Right atrium auricular region (tissue), 2 donors: ENCODE measurements at places on chromosomes 16 and 17. TPM values are rescaled to one million over a fixed set of nuclear protein-coding genes. Genes with fewer than 3 reads are reported as not detected.

DNA sequence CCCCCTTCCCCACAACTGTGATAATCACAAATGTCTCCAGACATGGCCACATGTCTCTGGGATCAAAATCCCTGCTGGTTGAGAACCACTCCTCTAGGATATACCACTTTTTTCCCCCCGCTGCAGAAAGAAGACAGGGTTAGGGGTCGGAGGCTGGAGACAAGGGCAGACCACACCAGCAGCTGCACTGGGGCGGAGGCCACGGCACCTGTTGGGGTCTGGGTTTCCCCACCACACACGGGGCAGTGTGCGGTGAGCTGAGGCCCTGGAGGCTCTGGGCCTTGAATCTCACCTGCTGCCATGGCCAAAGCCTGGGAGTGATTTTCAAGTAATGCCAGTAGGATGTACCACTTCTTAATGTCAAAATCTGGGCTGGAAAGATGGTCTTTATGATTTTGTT lies 320.5 kb downstream of the SNX29 start:
- H3K27me3 ChIP-seq, result no peaks in the 10 kb centered on the region
- DNase-seq, result no peak
- no peak overlapping the region for H3K4me3 ChIP-seq
- no peaks in the 10 kb centered on the region for H3K4me1 ChIP-seq
- no peaks in the 10 kb centered on the region for H3K36me3 ChIP-seq
- H3K27ac ChIP-seq, result no peak overlapping the region

- no peak overlapping the region for H3K27ac ChIP-seq
- H3K27me3 ChIP-seq, result no peaks in the 10 kb centered on the region
- no peak for DNase-seq
- H3K4me1 ChIP-seq, result no peaks in the 10 kb centered on the region
- H3K36me3 ChIP-seq, result no peaks in the 10 kb centered on the region
Observed at GRCh38 chr17:9845306-9845705, 19.6 kb downstream of the GLP2R start.

GRCh38 chr16:49463529-49463928 lies 89.9 kb downstream of the C16orf78 start:
- no peak overlapping the region for H3K27ac ChIP-seq
- peak; percentile 2 for DNase-seq
- H3K4me3 ChIP-seq, result no peak overlapping the region
- H3K36me3 ChIP-seq, result no peaks in the 10 kb centered on the region
- no peaks in the 10 kb centered on the region for H3K27me3 ChIP-seq

DNA sequence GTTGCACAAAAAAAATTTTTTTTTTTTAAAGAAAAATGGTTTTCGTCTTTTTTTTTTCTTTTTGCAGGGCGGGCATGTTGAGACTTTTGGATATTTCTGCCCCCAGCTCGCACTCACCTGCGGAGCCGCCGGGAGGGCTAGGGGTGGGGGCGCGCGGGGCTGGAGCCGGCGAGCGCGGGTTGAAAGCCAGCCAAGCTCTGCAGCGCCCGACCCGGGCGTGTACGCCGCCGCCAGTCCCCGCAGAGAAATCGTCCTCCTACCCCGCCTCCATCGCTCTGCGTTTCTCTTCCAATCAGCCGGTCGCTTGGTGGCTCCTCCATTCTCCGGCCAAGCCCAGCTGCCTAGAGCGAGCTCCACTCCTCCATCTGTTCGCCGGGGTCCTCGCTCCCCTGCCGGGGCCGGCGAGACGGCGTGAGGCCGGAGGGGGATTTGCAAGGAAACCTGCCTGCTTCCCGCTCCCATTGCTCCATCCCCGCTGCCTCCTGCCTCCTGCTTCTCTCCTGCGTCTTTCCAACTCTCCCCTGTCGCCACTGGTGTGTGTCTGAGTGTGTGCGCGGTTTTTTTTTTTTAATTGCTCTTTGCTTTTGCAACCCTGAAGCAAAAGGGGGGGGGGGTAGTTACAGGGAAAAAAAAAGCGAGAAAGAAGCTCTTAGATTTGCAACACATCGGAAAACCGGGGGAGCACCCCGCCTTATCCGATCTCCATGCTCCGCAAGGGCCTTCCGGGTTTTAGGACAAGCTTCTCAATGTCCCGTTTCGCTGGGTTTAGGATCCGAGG lies 1.8 kb upstream of the UBTF start:
- peak overlapping the region; percentile 98 for H3K27ac ChIP-seq
- H3K27me3 ChIP-seq, result no peaks in the 10 kb centered on the region
- DNase-seq, result no peak
- peak overlapping the region; percentile 91 for H3K4me3 ChIP-seq
- peaks cover 3% of the 10 kb centered on the region for H3K4me1 ChIP-seq
- peaks cover 8% of the 10 kb centered on the region for H3K36me3 ChIP-seq

CDT1 gene
- total RNA-seq, result 0.39 TPM

SULT1A4 gene
- 18.2 TPM for total RNA-seq

DNA sequence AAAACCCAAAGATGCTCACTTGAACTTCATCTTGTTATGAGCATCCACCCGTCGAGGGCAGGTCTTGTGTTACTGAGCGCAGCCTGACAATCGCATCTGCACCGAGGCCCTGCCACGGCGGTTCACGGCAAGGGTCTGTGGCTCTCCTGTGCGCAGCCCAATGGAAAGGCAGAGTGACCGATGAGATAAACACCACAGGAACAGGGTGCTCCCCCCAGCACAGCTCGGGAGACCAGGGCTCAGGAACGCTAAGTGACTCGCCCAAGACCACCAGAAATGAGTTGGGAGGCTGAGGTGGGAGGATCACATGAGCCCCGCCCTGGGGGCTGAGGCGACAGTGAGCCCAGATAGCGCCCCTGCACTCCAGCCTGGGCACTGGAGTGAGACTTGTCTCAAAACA lies 134.7 kb downstream of the ANKRD11 start:
- H3K4me3 ChIP-seq, result no peak overlapping the region
- no peaks in the 10 kb centered on the region for H3K4me1 ChIP-seq
- no peaks in the 10 kb centered on the region for H3K36me3 ChIP-seq
- DNase-seq, result no peak

GRCh38 chr17:77322514-77323412 lies 182.0 kb downstream of the SEC14L1 start:
- no peak overlapping the region for H3K4me3 ChIP-seq
- peaks cover 68% of the 10 kb centered on the region for H3K4me1 ChIP-seq

BCL7C gene
- 21.1 TPM for total RNA-seq

CHST5 gene
- total RNA-seq, result not detected

DNA sequence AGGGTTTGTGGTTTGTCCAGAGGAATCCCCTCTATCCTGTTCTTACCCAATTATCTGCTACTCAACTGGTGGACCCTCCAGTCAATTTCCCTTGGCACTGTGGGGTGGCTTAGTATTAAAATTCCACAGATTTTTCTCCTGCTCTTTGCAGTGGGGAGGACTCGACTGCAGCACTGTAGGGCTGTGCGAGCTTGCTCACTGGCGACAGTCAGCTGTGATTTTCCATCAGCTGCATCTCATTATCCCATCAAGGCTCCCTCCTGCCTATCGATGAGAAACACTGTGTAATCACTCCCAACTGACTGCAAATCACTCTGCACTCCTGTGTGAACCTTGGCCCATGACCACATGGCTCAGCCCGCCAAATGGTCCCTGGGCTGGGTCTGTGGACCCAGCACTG lies 90.5 kb upstream of the MAF start:
- DNase-seq, result no peak
- no peaks in the 10 kb centered on the region for H3K27me3 ChIP-seq
- H3K36me3 ChIP-seq, result no peaks in the 10 kb centered on the region
- no peak overlapping the region for H3K27ac ChIP-seq

RNF222 gene
- not detected for total RNA-seq

DNA sequence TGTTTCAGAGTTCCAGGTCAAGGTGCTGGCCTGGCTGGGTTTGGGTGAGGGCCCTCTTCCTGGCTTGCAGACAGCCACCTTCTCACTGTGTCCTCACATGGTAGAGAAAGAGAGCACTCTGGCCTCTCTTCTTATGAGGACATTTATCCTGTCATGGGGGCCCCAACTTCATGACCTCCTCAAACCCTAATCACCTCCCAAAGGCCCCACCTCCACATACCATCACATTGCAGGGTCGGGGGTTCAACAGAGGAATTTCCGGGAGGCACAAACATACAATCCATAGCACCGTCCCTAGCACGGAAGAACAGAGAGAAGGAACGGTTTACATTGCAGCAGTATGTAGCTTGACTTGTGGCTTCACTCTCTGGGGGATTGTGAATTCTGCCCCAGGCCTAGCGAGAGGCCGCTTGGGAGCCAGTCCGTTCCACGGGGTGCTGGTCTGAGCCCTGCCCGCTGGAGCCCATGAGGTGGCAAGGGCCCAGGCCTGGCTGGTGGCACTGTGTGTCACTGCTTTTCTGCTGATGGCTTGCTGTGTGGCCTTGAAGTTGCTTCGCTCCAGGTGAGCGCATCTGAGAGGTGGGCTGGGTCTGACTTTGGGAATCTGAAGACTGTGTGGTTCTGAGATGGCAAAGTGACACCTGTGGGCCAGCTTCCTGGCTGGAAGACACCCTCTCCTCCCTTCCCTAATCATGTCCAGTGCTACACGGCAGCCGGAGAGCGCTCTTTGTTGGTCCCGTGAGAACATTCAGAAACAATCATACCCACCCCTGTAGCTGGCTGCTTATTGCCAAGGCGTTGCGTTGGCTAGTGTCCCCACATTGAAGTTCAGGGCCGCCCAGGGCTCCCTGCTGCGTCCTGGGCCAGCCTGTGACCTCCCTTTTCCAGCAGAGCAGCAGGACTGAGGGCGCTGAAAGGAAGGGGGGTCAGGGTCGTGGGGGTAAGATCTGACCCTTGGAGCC lies 98.3 kb downstream of the CMIP start:
- H3K4me3 ChIP-seq, result no peak overlapping the region
- no peaks in the 10 kb centered on the region for H3K36me3 ChIP-seq
- peaks cover 28% of the 10 kb centered on the region for H3K4me1 ChIP-seq
- no peaks in the 10 kb centered on the region for H3K27me3 ChIP-seq
- H3K27ac ChIP-seq, result no peak overlapping the region
- no peak for DNase-seq

- no peak overlapping the region for H3K4me3 ChIP-seq
- no peak for DNase-seq
- H3K27me3 ChIP-seq, result no peaks in the 10 kb centered on the region
- H3K4me1 ChIP-seq, result no peaks in the 10 kb centered on the region
Observed at GRCh38 chr17:57949649-57950048, 5.6 kb downstream of the CUEDC1 start.

PDE6G gene
- not detected for total RNA-seq

- no peak for DNase-seq
- H3K36me3 ChIP-seq, result no peaks in the 10 kb centered on the region
- H3K4me3 ChIP-seq, result no peak overlapping the region
- H3K27ac ChIP-seq, result no peak overlapping the region
Observed at GRCh38 chr16:69827524-69827923, 65.4 kb downstream of the WWP2 start.

GRCh38 chr16:88196471-88197400 lies 186.0 kb upstream of the ZNF469 start:
- H3K4me1 ChIP-seq, result no peaks in the 10 kb centered on the region
- no peak overlapping the region for H3K4me3 ChIP-seq
- no peak for DNase-seq
- H3K36me3 ChIP-seq, result no peaks in the 10 kb centered on the region
- H3K27me3 ChIP-seq, result no peaks in the 10 kb centered on the region

DNA sequence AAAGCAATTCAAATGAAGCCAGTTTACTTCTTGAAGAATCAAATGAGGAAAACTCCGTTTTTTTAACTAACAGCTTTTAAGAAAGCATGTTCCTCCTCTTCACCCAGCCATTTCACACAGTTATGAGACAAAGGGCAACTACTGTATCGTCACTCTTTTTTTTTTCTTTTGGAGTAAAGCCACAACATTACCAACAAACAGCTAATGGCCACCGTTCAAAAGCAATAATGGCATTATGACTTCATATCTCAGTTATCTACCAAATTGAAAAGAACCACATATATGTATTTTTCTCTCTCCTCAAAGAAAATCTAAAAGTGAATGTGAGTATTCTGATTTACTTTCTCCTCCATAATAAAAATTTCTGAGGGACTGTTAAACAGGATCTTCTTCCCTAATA lies 14.5 kb downstream of the GRB2 start:
- DNase-seq, result no peak
- no peak overlapping the region for H3K4me3 ChIP-seq
- H3K4me1 ChIP-seq, result no peaks in the 10 kb centered on the region
- H3K36me3 ChIP-seq, result no peaks in the 10 kb centered on the region

- no peak overlapping the region for H3K27ac ChIP-seq
- no peak overlapping the region for H3K4me3 ChIP-seq
- H3K4me1 ChIP-seq, result no peaks in the 10 kb centered on the region
- no peak for DNase-seq
- H3K36me3 ChIP-seq, result no peaks in the 10 kb centered on the region
- no peaks in the 10 kb centered on the region for H3K27me3 ChIP-seq
Observed at GRCh38 chr17:10295728-10296343, 77.0 kb downstream of the MYH13 start.

KLHL36 gene
- total RNA-seq, result 36.2 TPM

DNA sequence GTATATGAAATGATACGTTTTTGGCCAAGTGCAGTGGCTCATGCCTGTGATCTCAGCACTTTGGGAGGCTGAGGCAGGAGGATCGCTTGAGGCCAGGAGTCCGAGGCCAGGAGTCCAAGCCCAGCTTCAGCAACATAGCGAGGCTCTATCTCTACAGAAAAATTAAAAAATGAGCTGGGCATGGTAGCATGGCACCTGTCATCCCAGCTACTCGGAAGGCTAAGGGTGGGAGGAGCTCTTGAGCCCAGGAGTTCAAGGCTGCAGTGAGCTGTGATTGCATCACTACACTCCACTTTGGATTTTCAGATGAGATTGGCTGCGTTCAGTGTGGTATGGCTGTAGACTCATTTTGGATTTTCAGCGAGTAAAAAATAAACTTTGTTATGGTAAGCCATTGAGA lies 112.4 kb downstream of the DNAH3 start:
- H3K27me3 ChIP-seq, result no peaks in the 10 kb centered on the region
- H3K36me3 ChIP-seq, result no peaks in the 10 kb centered on the region
- H3K4me1 ChIP-seq, result no peaks in the 10 kb centered on the region

LPO gene
- total RNA-seq, result not detected

GRCh38 chr17:8925808-8926207 lies 39.7 kb downstream of the PIK3R5 start:
- DNase-seq, result no peak
- H3K27ac ChIP-seq, result no peak overlapping the region
- H3K36me3 ChIP-seq, result no peaks in the 10 kb centered on the region
- no peak overlapping the region for H3K4me3 ChIP-seq
- no peaks in the 10 kb centered on the region for H3K27me3 ChIP-seq

- peak overlapping the region; percentile 12 for H3K27ac ChIP-seq
- H3K27me3 ChIP-seq, result no peaks in the 10 kb centered on the region
- no peaks in the 10 kb centered on the region for H3K4me1 ChIP-seq
- no peak overlapping the region for H3K4me3 ChIP-seq
- no peaks in the 10 kb centered on the region for H3K36me3 ChIP-seq
Observed at GRCh38 chr17:64449545-64449944, 630 bp downstream of the MILR1 start.

GRCh38 chr16:27244363-27244755 lies 24.2 kb downstream of the NSMCE1 start:
- no peaks in the 10 kb centered on the region for H3K36me3 ChIP-seq
- DNase-seq, result no peak
- peak overlapping the region; percentile 72 for H3K27ac ChIP-seq
- no peaks in the 10 kb centered on the region for H3K27me3 ChIP-seq
- no peak overlapping the region for H3K4me3 ChIP-seq

- H3K27ac ChIP-seq, result peak overlapping the region; percentile 73
- no peaks in the 10 kb centered on the region for H3K27me3 ChIP-seq
- no peaks in the 10 kb centered on the region for H3K36me3 ChIP-seq
Observed at GRCh38 chr17:77887464-77888241, 70.8 kb upstream of the TNRC6C start.
